ENCODE measurements at places on chromosomes 11 and 22.

GRCh38 chr11:68905421-68906360 lies 2.0 kb downstream of the IGHMBP2 start:
- DNase-seq = no peak

- DNase-seq = no peak
Measured at GRCh38 chr11:97860237-97860636, 1160.5 kb upstream of the CNTN5 start.

DNA sequence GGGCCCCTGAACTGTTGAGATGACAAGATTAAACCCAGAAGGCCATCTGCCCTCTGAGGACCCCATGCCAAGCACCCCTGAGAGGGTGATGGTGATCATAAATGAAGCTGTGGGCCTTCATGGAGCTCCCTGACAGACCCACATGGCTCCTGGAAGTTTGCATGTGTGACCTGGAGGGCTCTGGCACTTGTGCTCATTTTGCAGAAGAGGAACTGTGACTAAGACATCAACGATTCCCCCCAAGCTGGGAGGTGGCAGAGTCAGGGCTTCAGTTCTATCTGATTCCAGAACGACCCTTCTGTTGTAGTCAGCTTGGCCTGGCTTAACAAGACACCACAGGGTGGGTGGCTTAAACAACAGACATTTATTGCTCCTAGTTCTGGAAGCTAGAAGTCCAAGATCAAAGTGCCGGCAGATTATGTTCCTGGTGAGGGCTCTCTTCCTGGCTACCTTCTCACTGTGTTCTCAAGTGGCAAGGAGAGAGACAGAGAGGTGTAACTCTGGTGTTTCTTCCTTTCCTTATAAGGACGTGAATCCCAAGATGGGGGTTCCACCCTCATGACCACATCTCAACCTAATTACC lies 46.4 kb upstream of the CD82 start:
- no peak for DNase-seq

DNA sequence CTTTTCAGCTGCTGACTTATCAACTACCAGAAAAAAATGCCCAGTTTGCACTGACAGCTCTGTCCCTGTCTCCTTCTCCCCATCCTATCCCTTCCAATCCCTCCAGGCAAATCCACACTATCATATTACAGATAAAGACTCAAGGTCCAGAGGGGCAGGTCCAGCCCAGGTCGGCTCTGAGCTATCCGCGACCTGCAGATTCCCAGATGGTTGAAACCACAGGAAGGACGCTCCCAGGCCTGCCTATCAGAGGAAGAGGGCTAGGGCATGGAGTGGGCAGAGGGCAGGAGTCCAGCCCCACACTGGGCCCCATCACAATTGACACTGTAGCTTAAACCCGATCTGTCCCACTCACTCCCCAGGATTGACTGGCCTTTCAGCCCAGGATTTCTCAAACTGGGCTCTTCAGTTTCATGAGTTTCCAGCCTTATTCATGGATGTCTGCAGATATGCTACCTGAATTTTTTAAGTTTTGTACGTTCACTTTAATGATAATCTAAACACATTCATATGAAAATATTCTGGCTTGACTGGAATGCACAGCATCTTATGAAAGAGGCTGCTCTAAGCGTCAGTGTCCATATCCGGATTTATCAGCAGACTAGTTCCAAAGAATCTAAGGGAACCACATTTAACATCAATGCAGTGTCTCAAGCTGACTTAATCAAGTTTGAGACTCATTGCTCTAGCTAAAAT lies 16.4 kb upstream of the FCHSD2 start:
- no peak for DNase-seq

- no peak for DNase-seq
Measured at GRCh38 chr11:87215236-87215635, 177.5 kb downstream of the TMEM135 start.

- no peak for DNase-seq
Measured at GRCh38 chr22:48445113-48445827, 1382.4 kb downstream of the BRD1 start.

- DNase-seq = no peak
Measured at GRCh38 chr11:38305682-38306081, 1707.6 kb upstream of the RAG2 start.

DNA sequence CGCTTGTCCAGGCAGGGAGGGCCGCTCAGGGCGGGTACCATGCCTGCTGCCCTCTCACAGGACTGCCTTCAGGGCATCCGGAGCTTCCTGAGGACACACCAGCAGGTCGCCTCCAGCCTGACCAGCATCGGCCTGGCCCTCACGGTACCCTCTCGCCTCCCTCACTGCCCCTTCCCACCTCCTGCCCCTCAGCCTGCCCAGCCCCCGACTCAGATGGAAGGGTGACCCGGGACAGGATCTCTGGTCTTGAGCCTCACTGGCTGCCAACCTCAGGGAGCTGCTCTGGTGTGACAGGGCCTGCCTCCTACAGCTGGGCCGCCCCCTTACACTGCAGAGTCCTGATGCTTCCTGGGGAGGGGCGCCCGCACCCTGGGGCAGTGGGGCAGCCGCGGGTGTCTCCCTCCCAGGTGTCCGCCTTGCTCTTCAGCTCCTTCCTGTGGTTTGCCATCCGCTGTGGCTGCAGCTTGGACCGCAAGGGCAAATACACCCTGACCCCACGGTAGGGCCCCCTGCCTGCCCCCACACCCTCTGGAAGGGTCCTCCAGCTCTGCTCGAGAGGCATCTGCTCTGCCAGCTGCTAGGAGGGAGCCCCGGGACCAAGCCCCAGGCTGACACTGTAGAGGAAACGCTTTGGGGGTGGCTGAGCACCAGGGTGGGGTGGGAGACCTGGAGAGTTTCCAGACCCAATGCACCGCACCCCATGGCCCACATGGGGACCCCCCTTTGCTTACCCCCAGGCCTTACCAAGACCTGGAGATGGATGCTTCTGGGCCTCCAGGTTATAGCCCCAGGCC lies 14.6 kb downstream of the TSPAN32 start:
- no peak for DNase-seq

DNA sequence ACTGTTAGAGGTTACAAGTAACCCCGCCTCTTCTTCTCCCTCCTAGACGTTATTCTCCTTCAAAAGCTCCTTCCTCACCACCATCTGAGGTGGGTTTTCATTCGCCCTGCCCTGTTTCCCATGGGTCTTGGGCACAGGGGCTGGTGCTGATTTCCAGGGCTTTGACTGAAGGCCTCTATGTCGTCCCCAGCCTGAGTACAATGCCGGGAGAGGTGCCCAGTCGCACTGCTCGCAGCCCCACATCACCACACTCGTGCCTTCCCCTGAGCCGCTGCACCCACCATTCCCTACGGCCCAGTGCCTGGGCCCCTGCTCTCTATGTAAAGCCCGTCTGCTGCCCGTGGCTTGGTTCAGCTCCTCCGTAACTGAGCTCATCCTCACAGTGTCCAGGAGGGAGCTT lies 169.8 kb downstream of the DSCAML1 start:
- DNase-seq = no peak

DNA sequence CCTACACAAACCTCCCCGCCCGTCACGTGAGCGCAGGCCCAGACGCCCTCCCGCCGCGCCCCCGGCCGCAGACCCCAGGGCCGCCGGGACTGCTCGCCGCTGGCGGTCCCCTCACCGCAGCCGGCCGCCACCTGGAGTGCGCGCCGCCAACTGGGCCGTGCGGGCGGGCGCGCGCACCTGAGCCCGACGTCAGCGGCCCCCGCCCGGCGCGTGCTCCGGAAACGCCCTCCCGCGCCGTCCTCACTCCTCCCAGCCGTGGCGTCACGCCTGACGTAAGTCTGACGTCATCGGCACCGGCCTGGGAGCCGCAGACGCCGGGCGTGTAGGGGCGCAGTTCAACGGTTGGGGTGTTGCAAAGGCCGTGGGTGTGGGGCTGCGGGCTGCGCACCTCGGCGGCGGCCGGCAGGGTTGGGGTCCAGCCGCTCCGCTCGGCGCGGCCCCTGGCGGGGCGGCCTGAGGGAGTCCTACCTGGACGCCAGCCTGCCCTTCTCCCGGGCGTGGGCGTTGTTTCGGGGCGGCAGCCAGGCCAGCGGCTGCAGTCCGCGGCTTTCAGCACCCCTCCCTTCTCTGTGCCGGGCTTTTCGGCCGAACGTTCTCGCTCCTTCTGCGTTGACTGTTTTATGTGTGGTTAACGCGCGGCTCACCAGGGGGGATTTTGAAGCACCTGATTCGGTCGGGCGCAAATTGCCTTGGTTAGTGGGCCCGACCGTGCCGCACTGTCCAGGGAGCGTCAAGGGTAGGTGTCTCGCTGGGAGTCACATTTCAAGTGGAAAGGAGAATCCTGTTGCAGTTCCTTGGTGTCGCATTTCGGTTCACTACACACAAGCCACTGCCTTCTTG lies at the start of gene JOSD1:
Gene JOSD1 (minus strand): TSS at position 155 of the 840 bp plus-strand sequence. CDS start 956 bp downstream, outside the sequence.
- DNase-seq = peak; percentile 74

- no peak for DNase-seq
Measured at GRCh38 chr11:31799435-31800397, 11.4 kb downstream of the PAX6 start.
